ENCODE measurements at places on chromosomes 7 and 10. TPM values are rescaled to one million over a fixed set of nuclear protein-coding genes. Genes with fewer than 3 reads are reported as not detected.

The TUBAL3 gene
- total RNA-seq = not detected

The MRLN gene
- total RNA-seq = not detected

The GIMAP6 gene
- not detected for total RNA-seq

The ELMO1 gene
- total RNA-seq = not detected

The GATA3 gene
- not detected for total RNA-seq

The MYL10 gene
- total RNA-seq = not detected

The CWF19L1 gene
- 26.7 TPM for total RNA-seq

The TMEM236 gene
- not detected for total RNA-seq

The DNAJB12 gene
- 18.3 TPM for total RNA-seq

The ZNF789 gene
- total RNA-seq = 4.2 TPM

The CFTR gene
- total RNA-seq = under 0.01 TPM

The SCIN gene
- not detected for total RNA-seq

The PROSER2 gene
- total RNA-seq = 1.4 TPM

The PNLIPRP3 gene
- not detected for total RNA-seq

The NSUN5 gene
- 10.0 TPM for total RNA-seq

The LRRC61 gene
- total RNA-seq = not detected

The NACAD gene
- 0.56 TPM for total RNA-seq

The PSAP gene
- 216 TPM for total RNA-seq

The ADAM12 gene
- total RNA-seq = 9.7 TPM

The KCNMA1 gene
- total RNA-seq = 25.6 TPM

The ASB10 gene
- not detected for total RNA-seq

The HGF gene
- total RNA-seq = 50.9 TPM

The PCDH15 gene
- not detected for total RNA-seq

The AP3M1 gene
- total RNA-seq = 50.8 TPM

The SEMA4G gene
- 0.56 TPM for total RNA-seq

The FEZF1 gene
- not detected for total RNA-seq

The HOXA9 gene
- total RNA-seq = 0.28 TPM

The ENKUR gene
- not detected for total RNA-seq

The SMO gene
- total RNA-seq = 15.3 TPM

The CYP3A4 gene
- total RNA-seq = not detected

The C10orf105 gene
- total RNA-seq = under 0.01 TPM

The ATRNL1 gene
- total RNA-seq = 0.18 TPM

The ACSL5 gene
- total RNA-seq = 1.1 TPM

The ABCA13 gene
- total RNA-seq = under 0.01 TPM

The MARCHF5 gene
- total RNA-seq = 20.8 TPM

The PAPOLB gene
- total RNA-seq = under 0.01 TPM

The EN2 gene
- total RNA-seq = not detected

The SLC26A5 gene
- total RNA-seq = not detected

The TFR2 gene
- total RNA-seq = under 0.01 TPM

The EVX1 gene
- not detected for total RNA-seq

The NPC1L1 gene
- total RNA-seq = not detected

The RADIL gene
- not detected for total RNA-seq

The NRG3 gene
- total RNA-seq = not detected

The TEX36 gene
- total RNA-seq = not detected

The WNT8B gene
- not detected for total RNA-seq

The AVPI1 gene
- total RNA-seq = 30.8 TPM

The TAF3 gene
- 1.4 TPM for total RNA-seq

Data from IMR-90 (cell line).